ENCODE measurements at places on chromosomes 7 and 10.

DNA sequence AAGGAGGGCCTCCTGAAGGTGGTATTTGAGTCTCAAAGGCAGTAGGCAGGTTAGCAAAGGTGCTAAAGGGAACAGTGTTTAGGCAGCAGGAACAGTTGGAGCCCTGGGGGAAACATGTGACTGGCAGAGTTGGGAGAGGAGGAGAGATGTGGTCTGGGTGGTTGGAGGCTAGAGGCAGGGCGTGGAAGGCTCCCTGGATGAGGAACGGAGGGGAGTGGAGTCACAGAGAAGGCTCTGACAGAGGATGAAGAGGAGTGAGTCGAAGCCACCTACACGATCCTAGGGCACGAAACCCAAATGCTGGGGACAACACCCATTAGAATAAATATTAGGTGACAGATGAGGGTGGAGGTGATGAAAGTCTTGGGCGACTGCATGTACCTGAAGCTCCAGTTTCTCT is 19.6 kb upstream of the MGMT start:
- no peak for DNase-seq

DNA sequence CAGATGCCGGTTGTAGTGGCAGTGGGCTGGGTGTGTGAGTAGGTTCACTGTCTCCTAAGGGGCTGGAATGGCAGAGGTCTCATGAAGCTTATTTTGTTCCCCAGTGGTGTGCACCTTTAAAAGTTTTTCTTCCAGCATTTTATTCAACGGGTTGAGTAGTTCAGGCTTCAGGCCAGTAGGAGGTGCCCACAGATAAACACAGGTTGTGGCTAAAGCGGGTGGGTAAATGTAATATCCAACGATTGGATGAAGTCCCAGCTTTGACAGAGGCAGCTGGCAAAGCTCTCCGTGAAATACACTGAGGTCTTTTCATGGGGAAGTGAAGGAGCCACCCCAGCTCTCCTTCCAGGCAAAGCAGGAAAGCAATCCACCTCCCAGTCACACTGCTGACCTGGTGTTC is 339.8 kb upstream of the LRRTM3 start:
- no peak for DNase-seq

DNA sequence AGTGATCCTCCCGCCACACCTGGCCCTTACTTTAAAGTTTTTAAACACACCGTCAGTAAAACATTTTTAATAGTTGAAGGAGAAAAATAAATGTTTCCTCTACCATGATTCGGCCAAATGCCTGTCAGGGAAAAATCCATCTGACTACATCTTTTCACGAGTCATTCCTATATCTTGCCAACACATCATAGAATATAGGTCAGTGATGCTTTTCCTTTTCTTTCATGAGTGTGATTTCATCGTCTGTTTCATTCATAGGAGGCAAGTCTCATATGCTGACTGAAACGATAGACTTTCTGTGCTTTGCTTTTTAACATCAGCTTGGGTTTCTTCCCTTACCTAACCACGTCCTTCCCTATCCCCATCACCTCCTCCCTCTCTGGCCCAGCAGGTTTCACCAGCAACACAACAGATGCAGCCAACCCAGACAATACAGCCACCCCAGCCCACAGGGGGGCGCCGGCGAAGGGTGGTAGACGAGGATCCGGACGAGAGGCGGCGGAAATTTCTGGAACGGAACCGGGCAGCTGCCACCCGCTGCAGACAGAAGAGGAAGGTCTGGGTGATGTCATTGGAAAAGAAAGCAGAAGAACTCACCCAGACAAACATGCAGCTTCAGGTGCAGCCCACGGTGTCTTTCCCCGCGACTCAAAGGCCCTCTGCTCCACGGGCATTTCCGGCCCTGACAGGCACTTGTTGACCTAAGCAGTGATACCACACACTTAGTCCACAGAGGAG is 149.2 kb downstream of the TRIL start:
- no peak for DNase-seq

- no peak for DNase-seq
Measured at GRCh38 chr7:135195968-135196629, 15.2 kb downstream of the WDR91 start.

GRCh38 chr7:67809586-67809985 is 813.0 kb downstream of the TYW1 start:
- DNase-seq, result no peak

DNA sequence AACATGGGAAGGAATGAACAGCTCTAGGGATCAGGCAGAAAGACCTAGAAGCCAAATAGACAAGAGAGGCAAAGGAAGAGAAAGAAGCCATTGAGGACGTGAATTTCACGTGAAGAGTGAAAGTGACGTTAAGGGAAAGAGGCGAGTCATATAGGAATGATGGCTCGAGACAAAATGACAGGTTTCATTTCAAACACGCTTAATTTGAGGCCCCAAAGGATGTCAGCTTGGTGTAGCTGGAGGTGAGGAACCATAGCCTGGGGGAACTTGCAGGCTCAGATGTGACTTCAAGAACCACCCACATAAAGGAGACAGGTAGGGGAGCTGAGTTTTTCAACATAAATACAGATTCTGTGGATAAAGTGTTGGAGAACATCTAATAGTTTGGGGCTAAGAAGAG is 84.3 kb upstream of the ATP6V0A4 start:
- DNase-seq, result no peak

DNA sequence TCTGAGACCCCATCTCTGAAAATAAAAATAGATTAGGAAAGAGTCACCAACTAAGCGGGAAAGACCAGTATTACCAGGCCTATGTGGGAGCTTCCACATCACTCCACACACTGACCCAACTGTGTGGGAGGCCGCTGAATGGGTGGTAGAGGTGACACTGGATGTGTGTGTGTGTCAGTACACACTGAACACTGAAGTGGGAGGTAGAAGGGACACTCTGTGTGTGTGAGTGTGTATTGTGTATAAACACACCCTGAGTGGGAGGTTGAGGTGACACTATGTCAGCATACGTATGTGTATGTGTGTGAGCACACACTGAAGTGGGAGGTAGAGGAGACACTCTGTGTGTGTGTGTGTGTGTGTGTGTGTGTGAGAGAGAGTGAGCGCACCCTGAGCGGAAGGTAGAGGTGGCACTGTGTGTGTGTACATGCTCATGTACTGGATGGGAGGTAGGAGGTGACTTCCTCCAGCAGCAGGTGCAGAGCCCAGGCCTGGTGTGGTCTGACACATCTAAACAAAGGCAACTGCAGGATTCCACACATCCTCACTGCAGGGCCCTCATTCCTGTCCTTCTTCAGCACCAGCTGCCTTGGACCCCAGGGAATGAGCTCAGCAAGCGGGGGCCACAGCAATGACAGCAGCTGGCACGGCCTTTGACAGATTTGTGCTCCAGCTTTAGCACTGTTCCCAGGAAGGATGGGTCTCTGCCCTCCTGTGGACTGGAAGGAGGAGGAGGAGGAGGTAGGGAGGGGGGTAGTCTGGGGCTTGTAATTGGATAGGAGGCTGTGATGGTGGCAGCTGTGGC is 26.5 kb upstream of the RBM20 start:
- no peak for DNase-seq

DNA sequence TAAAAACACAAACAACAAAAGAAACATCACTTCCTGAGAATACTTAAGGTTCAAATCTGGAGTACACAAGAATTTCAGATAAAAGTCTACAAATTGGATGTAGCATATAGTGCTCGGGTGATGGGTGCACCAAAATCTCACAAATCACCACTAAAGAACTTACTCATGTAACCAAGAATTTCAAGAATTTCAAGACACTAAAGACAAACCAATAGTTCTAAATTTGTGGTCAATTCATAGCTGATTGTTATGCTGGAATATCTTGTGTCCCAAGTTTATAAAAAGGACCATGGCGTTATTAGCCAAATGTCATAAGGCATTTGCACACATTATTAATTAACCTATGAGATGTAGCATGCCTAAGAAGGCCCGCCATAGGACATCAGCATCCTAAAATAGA is 1204.1 kb upstream of the AUTS2 start:
- no peak for DNase-seq

GRCh38 chr10:130215151-130215930 is 79.2 kb downstream of the GLRX3 start:
- no peak for DNase-seq

- DNase-seq, result no peak
Measured at GRCh38 chr10:74841265-74841973, 15.0 kb downstream of the KAT6B start.

DNA sequence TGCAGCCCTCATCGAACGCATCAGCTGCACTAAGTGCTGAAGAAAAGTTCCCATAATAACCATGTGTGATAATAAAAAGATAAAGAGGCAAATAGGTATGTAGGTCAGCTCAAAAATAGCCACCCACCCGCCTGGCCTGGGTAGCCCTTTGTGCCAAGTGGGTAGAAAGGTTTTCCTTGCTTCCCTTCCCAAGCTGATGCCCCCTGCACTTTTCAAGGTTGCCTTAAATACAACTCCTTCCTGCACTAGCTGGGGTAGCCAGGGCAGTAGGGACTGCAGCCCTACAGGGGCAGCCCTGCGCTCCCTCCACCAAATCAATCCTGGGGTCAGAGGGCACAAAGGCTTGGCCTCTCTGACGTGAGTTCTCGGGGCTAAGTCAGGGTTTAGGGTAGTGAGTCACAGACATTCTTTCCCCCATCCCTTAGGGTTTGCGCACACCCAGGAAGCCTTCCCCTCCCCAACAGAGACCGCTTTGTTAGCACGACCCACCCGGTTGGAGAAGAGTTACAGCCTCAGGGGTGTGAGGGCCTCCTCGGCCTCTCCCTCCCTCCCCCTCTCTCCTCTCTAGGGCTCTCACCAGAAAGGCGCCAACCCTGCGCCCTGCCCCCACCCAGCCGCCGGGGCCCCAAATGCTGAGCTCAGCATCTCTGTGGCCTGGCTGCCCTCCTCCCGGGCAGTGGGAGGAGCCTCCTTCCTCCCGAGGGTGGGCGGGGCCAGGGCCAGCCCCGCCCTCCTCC is 13.3 kb upstream of the DDIT4 start:
- no peak for DNase-seq

- no peak for DNase-seq
Measured at GRCh38 chr10:66748217-66748616, 177.6 kb upstream of the LRRTM3 start.

GRCh38 chr7:41487229-41487940 is 215.5 kb downstream of the INHBA start:
- no peak for DNase-seq

- no peak for DNase-seq
Measured at GRCh38 chr10:33302208-33302829, 32.1 kb downstream of the NRP1 start.

- DNase-seq, result no peak
Measured at GRCh38 chr10:543862-544822, 145.3 kb downstream of the DIP2C start.

GRCh38 chr10:112026438-112026837 is 157.1 kb downstream of the GPAM start:
- DNase-seq, result no peak

GRCh38 chr7:88759230-88760135 is at the start of gene ZNF804B:
Gene ZNF804B (plus strand): TSS chr7:88759700. CDS start chr7:88759977, 277 bp downstream.
- no peak for DNase-seq

DNA sequence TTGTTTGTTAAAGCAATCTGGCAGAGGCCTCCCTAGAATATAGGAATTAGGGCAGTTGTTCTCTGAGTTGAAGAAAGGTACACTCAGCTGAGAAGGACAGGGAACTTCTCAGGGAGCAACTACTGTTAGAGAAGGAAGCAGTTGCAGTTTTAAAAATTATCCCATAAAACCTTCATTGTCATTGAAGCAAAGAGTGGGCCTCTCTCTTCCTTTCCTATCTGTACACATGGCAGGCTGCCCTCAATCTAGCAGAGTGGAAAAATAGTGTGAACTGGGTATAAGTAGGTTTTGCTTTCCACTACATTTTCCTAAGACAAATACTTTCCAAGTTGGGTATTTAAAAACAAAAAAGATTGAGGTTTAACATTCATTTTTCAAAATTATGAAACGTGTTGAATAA is 236.7 kb upstream of the KLF14 start:
- no peak for DNase-seq

DNA sequence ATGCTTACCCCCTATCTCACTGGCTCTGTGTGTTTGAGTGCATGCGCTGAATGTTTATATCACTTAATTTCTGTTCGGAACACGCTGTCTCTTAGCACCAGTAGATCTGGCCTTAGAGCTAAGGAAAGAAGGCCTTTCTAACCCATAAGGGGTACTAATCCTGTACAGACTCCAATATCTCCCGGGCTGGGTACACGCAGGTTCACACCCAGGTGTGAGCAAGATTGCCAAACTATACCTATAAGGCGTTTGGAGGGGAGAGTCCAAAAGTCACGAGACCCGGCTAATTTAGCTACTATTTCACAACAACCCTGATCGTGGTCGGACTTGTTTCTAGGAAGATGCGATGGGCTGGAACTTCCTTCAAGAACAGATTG is 727 bp upstream of the PDSS1 start:
- no peak for DNase-seq

DNA sequence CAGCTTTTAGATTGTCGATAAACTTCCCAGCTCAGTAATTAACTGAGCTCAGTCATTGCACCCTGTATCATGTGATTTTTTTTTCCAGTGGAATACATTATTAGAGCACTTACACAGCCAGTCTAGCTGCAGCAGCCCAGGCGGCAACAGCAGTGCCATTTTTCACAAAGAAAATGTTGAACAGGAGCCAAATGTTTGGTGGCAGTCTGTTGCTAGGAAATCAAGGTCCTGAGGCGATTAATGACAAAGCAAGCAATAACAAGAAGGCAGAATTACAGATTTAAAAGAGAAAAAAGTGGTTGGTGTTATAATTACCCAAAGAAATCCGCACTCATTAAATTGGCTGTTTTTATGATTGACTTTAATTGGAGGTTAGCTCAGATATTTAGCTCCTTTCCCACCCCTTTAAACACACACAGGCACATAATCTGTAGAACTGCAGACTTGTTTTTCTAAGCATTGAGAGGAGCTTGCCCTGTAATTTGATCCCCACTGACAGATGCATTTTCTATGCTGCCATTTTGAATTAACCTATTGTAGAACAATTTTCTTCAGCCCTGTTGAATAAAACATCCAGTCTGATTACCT is 267.4 kb downstream of the ADK start:
- DNase-seq, result no peak

DNA sequence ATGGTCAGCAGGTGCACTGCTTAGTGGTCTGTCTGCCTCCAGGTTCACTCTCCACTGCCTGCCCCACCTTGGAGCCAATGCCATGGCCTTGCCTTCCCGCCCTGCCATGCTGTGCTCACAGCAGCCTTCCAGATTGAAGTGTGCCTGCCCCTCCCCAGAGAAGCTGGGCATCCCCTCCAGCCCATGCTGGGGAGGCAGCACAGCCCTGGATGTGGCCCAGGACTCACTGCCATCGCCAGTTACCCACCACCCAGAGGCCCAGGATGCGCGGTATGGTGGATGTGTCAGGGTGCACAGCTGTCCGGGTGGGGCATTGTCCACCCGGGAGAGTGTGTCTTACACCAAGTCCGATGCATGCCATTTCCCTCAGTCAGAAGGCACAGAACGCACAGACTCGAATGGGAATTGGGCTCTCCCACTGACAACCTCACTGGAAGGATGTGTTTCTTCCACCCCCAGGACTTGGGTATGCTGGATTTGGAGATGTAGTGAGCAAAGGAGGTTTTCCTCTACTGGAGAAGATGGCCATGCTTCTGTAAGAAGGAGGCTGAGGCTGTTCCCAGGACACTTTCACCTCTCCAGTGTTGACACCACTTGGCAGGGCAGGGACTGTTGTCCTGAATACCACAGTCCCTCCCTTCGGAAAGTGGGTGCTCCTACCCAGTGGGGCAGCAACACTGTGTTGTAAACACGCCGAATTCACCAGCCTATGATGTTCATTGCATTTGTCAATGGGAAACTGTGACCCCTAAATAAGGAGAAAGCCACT is 122.0 kb downstream of the ADARB2 start:
- DNase-seq, result no peak

- no peak for DNase-seq
Measured at GRCh38 chr10:131693766-131694165, 207.0 kb upstream of the PPP2R2D start.

Measured in SIG-M5 (cell line).